Gastroesophageal sphincter (tissue), 4 donors: ENCODE measurements at places on chromosomes 6 and 20. TPM values are rescaled to one million over a fixed set of nuclear protein-coding genes. Genes with fewer than 3 reads are reported as not detected.

DNA sequence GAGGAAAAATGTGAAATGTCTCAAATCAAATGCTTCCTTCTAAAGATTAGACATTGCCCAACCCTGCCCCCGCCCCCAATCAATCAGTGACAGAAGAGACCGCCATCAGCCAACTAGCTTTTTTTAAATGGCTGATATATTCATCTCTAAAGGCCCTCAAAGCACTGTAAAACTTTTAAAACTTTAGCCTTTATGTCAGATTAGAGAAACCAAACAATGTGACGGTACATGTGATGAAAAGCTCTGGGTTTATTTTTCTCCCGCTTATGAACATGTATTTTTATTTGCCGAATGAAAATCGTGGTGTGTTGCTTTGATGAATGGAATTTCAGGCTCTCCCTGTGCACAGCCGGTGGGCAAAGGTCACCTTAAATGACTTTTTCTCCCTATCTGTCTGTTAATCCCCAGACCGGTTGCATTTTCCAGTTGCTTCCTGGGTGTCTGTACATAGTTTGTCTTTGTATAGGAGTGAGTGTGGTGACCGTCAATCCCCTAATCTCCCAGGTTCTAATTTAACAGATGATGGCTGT is 38.5 kb downstream of the TBC1D7 start:
- ATAC-seq = no peak

LIN28B gene
- total RNA-seq = not detected

GRCh38 chr6:5314191-5314865 is 53.0 kb downstream of the FARS2 start:
- ATAC-seq = no peak

IPCEF1 gene
- 1.3 TPM for total RNA-seq

C6orf141 gene
- 2.0 TPM for total RNA-seq

GHRH gene
- total RNA-seq = not detected

HAO1 gene
- total RNA-seq = not detected

DNA sequence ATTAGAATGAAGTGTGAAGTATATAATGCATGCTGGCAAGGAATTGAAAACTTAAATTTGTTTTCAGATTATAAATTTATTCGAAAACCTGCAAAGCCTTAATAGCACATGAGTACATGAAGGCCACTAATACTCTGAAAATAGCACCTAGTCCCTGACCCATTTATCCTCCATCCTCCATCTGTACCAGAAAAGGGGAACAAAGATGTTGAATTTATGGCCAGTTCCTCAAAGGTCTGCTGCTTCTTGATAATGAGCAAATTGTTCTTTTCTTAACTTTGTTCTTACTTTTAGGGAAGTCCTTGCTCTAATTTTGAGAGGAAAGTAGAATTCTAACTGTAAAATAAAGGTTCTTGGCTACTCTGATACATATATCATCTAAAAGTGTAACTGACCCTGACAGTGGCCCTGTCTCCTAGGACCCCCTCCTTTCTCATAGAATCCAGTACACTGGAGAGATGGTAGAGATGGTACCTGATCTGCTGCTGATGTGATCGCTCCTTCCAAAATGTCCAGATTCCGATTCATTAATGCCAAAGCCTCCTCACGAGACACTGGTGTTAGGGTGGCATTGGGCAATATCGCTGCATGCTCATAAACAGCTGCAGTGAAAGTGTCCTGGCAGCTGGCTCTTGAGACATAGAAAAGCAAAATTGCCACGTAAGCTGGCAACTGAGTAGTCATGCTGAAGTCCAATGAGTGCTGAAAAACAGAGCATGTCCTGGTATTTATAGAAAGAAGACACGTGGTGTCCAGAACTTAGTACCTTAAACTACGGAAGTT is at the start of gene VNN1:
TSS of gene VNN1 (minus strand) at position 704 of the 783 bp plus-strand sequence. CDS start at position 684, 20 bp downstream.
- ATAC-seq = peak; percentile 62

GRCh38 chr6:72619883-72620696 is 1.8 kb upstream of the KCNQ5 start:
- peak; percentile 40 for ATAC-seq
